ENCODE measurements at places on chromosomes 12 and 14.

- DNase-seq, result no peak
Measured at GRCh38 chr12:27347779-27348178, 15.1 kb downstream of the BMAL2 start.

DNA sequence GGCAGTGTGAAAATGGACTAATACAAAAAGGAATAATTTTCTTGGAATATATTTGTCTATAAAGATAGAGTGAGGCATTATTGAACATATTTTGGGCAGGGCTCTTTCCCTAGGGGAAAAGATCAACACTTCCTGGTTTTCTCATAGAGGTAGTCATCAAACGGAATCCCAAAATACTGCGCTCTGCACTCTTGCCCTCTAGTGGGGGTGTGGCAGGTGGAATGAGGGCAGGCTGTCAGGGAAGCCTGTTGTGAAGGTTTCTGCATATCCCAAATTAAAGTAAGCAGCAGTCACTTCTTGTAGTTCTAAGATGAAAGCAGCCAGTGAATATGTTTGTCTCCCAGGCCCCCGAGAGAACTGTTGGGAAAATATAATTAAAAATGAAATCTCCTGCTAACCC lies 666.8 kb upstream of the TMEM132C start:
- DNase-seq, result no peak

GRCh38 chr14:32608857-32609256 lies 279.8 kb downstream of the AKAP6 start:
- no peak for DNase-seq

- DNase-seq, result no peak
Measured at GRCh38 chr12:49174218-49174617, 14.7 kb downstream of the TUBA1A start.

- DNase-seq, result no peak
Measured at GRCh38 chr12:34356233-34356987, 334.1 kb downstream of the ALG10 start.

DNA sequence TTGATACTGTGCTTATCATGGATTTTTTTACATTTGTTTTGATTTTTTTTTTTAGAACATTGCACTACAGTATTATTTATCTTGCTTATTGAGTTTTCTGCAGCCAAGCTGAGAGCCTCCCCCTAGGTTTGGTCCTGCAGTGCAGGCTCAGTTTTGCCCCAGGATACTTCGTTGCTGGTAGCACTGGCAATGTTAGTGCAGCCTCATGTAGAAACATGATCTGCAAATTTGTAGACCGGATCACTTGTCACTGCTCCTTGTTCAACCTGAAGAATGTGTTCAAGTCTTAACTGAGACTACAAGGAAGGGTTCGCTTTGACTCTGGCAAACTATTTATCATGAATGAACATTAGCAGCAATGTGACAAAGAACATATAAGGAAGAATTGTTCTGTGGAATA lies 377.2 kb upstream of the PDE3A start:
- DNase-seq, result no peak

GRCh38 chr12:21478756-21479455 lies 22.5 kb downstream of the RECQL start:
- DNase-seq, result no peak
